ENCODE measurements at places on chromosomes 11 and 22.

GRCh38 chr11:13043912-13044628, 35.0 kb downstream of the RASSF10 start:
- DNase-seq, result no peak

- DNase-seq, result no peak
Observed at GRCh38 chr11:134438542-134439537, 26.8 kb upstream of the B3GAT1 start.

DNA sequence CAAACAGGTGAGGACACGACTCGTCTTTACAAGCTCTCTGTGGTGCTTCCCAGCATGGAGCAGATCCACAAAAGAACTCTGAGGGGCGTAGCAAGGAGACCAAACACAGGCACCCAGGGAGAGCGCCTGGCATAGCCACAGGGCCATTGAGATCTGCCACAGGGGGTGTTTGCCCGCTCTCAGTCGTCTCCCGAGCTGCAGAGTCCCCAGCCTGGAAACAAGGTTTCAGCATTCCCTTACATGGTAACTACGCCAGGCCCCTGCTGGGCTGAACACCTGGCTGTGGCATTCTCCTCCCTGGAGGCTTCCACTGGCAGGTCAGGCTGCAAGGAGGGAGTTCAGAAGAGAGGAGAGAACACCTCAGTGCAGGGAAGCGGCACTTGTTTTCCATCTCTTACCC, 962.1 kb downstream of the NTM start:
- DNase-seq, result no peak

DNA sequence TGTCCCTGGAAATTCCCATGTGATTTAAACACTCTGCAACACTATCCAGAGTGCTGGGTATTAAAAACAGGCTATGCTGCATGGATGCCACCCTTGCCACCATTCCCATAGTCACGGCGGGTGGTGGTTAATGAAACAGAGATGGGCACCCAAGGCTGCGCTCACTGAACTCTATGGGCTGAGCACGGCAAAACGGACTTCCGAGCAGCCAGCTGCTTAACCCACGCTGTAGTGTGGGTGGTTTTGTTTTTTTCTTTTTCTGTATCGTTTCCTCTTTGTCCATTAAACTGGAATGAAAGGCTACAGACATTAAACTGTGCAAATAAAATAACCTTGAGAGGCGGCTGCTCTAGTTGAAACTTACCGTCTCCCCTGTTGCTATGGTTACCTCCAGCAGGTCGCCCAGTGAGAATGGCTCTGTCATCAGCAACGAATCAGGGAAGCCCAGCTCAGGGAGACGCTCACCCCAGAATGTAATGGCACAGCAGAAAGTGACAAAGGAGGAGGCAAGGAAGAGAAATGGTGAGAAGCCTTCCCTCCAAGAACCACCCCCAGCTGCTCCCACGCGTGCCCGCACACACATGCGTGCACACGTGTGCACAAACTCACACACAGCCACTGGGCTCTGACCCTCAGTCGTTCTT, 102.1 kb downstream of the C11orf91 start:
- DNase-seq, result no peak

DNA sequence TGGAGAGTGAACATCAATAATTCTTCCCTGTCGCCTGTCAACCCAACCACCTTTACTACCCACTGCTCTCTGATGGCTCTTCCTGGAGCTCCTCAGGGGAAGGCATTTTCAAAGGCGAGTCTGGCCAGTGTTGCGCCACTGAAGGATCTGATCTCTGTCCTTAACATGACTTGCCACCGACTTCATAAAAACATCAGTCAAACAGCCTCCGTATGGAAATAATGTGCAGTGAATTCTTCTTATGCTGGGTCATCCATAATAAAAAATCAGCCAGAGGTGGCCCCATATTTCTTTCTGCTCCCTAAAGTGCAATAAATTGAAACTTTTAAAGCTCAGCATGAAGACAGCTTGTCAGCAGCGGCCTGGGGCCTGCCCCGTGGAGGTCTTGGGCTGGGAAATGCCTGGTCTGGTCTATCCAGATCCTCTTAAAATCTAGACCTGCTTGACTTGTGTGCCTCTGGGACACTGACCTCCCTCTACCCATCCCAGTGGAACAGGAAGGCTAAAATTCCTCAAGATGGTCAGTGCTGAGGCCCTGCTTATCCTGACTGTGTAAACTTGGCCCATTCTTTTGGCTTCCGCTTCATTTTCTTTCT, 199.5 kb downstream of the MYO18B start:
- no peak for DNase-seq

DNA sequence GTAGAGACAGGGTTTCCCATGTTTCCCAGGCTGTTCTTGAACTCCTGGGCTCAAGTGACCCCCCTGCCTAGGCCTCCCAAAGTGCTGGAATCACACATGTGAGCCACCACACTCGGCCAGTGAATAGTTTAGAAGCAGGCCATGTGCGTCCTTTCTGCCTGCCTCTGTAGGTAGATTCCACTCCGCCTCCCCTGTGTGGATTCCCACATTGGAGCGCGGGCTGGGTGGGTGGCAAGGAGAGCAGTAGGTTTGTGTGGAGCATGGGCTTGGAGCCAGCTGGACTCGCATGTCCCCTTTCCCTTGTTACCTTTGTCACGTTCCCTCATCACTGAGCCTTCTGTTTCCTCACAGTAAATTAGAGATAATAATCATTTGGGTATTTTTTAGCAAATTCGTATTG, 21.7 kb downstream of the PPFIA1 start:
- no peak for DNase-seq

- DNase-seq, result no peak
Observed at GRCh38 chr11:93532281-93532789, 10.9 kb downstream of the SMCO4 start.
